ENCODE measurements at places on chromosomes 11 and 22. TPM values are rescaled to one million over a fixed set of nuclear protein-coding genes. Genes with fewer than 3 reads are reported as not detected.

GRCh38 chr11:132237781-132238180 lies 867.4 kb downstream of the NTM start:
- no peaks in the 10 kb centered on the region for H3K4me1 ChIP-seq
- H3K27me3 ChIP-seq = no peaks in the 10 kb centered on the region

DNA sequence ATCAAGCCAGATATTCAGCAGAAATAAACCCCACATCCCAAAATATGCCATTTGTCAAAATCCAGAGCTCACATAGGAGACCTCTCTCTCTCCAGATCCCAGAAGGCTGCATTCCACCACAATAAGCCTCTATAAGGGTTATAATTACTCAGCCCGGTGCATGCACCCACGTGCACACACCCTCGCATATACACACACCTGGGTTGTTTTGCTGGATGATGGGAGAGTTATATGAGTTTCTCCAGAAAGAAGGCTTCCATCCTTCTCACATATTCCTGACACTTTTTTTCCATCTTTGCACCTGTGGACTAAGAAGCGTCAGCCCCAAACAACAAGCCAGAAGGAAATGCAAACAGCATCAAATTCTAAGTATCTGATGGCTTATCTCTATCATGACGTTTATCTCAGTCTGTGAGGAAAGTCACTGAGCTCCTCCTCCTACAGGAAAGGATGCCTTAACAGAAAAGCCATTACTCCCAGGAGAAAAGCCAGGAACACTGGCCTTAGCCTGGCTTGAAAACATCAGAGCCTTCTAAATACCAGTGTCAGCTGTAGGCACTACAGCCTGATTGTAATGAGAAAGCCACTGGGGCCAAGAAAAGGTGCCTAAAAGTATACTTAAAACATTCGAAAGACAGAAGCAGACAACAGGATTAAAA lies 253.2 kb downstream of the LARGE1 start:
- H3K27ac ChIP-seq = no peak overlapping the region
- H3K4me1 ChIP-seq = peaks cover 35% of the 10 kb centered on the region
- H3K27me3 ChIP-seq = no peaks in the 10 kb centered on the region
- no peaks in the 10 kb centered on the region for H3K36me3 ChIP-seq

GRCh38 chr11:47296045-47296444 lies 26.1 kb downstream of the MADD start:
- H3K4me1 ChIP-seq = no peaks in the 10 kb centered on the region
- no peak overlapping the region for H3K27ac ChIP-seq
- H3K4me3 ChIP-seq = no peak overlapping the region
- H3K36me3 ChIP-seq = peaks cover 98% of the 10 kb centered on the region
- no peak for DNase-seq
- H3K27me3 ChIP-seq = no peaks in the 10 kb centered on the region

DNA sequence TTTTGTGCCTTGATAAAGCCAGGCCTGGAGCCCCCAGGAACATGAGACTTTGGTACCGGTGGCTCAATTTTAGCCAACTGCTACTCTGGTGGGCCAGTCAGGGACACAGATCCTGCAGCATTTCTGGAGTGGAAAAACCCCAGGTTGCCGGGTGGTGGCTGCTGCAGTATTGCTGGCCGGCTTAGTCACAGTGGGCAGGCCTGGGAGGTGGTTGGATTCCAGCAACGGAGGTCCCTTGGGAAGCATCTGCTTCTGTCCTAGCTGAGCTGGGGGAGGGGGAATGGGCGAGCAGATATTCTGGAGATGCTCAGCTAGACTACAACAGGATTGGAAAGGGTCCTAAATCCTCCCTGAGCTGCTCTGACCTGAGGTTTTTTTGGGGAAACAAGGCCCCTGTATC lies 31.6 kb upstream of the ACCSL start:
- peak overlapping the region; percentile 65 for H3K27ac ChIP-seq
- H3K4me3 ChIP-seq = no peak overlapping the region
- H3K36me3 ChIP-seq = no peaks in the 10 kb centered on the region
- peaks cover 32% of the 10 kb centered on the region for H3K4me1 ChIP-seq
- H3K27me3 ChIP-seq = no peaks in the 10 kb centered on the region

- H3K4me3 ChIP-seq = no peak overlapping the region
- no peaks in the 10 kb centered on the region for H3K36me3 ChIP-seq
- no peaks in the 10 kb centered on the region for H3K27me3 ChIP-seq
- H3K27ac ChIP-seq = no peak overlapping the region
- DNase-seq = peak; percentile 72
- peaks cover 4% of the 10 kb centered on the region for H3K4me1 ChIP-seq
Observed at GRCh38 chr11:120747850-120748814, 236.6 kb downstream of the GRIK4 start.

DNA sequence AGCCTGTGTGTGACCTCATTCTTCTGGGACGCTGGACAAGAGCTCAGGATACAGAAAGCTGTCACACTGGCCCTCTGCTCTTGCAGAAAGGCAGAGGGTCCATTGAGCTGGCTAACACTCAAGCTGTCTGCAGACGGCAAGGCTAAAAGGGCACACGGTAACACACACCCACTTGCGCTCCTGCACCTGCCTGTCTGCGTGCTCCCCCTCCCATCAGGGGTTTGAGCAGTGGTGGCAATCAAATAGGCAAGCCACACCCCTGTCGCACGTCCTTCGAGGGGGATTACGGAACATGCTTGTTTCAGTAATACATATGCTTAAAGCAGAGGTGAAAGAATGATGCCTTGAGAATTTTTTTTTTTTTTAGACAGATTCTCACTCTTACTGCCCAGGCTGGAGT lies 7.1 kb upstream of the QSER1 start:
- no peak for DNase-seq
- no peaks in the 10 kb centered on the region for H3K27me3 ChIP-seq
- no peak overlapping the region for H3K4me3 ChIP-seq

- H3K27ac ChIP-seq = no peak overlapping the region
- H3K27me3 ChIP-seq = no peaks in the 10 kb centered on the region
- no peak for DNase-seq
- H3K36me3 ChIP-seq = no peaks in the 10 kb centered on the region
- H3K4me3 ChIP-seq = no peak overlapping the region
- no peaks in the 10 kb centered on the region for H3K4me1 ChIP-seq
Observed at GRCh38 chr11:79219186-79220045, 221.4 kb downstream of the TENM4 start.

GRCh38 chr11:35403765-35404387 lies 15.5 kb downstream of the SLC1A2 start:
- H3K27ac ChIP-seq = no peak overlapping the region
- H3K36me3 ChIP-seq = no peaks in the 10 kb centered on the region
- H3K27me3 ChIP-seq = no peaks in the 10 kb centered on the region

GRCh38 chr22:27988704-27989103 lies 69.6 kb upstream of the PITPNB start:
- no peak overlapping the region for H3K27ac ChIP-seq
- H3K36me3 ChIP-seq = peaks cover 71% of the 10 kb centered on the region
- no peak for DNase-seq
- H3K27me3 ChIP-seq = no peaks in the 10 kb centered on the region

GRCh38 chr11:23948851-23949250 lies 548.0 kb upstream of the LUZP2 start:
- H3K4me1 ChIP-seq = no peaks in the 10 kb centered on the region
- H3K27ac ChIP-seq = no peak overlapping the region
- no peaks in the 10 kb centered on the region for H3K27me3 ChIP-seq
- H3K4me3 ChIP-seq = no peak overlapping the region
- no peak for DNase-seq
- H3K36me3 ChIP-seq = no peaks in the 10 kb centered on the region

APOL4 gene
- total RNA-seq = 1.7 TPM

LRRC32 gene
- total RNA-seq = 87.5 TPM

SOX10 gene
- total RNA-seq = 12.9 TPM

NXPE4 gene
- not detected for total RNA-seq

APLNR gene
- total RNA-seq = 1.7 TPM

OLFML1 gene
- 7.9 TPM for total RNA-seq

MS4A3 gene
- total RNA-seq = not detected
